ENCODE measurements at places on chromosomes 7 and 10.
A peak's percentile ranks its signal among the peaks of the same experiment; 100 is the strongest.

DNA sequence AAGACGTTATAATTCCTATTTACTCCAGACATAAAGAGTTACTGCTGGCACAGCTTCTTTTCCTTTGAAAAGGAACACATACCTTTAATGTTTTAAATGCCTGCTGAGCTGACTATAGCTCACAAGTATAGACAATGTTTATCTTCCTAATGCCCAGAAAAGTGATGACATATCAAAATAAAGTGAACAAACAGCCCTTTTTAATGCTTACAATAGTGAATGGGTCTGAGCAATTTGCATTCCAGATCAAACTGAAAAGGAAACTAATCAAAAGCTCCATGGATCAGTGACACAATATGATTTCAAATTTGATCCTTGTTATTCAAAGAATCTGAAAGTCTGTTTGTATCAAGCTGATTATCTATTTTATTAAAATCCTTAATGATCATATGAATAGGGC is 233.6 kb upstream of the SEMA3E start:
- DNase-seq: no peak

DNA sequence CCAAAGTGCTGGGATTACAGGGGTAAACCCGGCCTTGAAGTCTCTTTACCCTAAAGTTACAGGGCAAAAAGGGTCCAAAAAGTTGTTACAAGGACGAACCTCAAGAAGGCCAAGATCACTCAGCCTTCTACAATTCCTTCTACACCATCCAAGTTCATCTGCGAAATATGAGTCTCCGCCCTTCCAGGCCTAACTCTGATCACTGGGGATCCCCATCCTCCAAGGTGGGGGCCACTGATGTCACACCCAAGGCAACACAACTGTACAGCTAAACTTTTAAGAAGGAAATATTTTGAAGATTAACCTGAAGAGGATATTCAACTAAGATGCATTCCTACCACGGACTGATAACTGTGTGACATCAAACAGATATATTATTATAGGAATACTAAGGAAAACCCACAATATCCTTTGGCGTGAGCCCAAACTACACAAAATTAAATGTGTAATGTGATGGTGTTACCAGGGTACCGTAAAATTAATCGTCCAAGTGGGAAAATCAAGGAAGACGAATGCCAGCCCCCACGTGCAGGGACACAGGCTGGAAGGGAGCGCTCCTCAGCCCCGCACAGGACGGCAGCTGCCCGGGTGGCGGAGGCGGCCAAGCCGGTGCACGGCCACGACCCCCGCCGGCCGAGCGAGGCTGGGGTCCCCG is 1.0 kb downstream of the PAXIP1 start:
- DNase-seq: no peak

DNA sequence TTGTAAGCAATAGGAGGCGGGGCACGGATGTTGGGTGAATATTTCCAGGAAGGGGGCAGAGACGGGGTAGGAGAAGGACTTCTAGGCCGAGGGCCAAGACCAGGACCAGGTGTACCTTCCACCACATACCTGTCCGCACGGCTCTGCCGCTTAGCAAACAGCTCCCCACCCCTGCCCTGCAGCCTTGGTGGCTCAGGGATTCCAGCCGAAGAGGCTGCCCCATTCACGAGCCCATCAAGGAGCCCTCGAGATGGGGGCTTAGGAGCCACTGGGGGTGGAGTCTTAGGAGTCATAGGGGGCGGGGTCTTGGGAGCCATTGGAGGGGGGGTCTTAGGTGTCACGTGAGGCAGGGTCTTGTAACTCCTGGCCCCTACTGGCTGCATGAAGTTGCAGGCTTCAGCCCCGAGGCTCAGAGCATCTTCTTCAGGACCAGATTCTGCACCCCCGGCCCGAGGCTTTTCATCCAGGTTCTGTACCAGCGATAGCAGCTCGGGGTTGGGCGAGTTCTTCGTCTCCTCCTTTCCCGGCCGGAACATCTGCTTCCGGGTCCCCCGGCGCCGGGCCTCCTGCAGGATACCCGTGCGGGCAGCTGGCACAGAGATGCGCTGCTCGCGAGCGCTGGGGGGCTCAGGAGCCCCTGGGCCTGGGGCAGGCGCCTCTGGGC is 6.1 kb upstream of the MYOZ1 start:
- no peak for DNase-seq

DNA sequence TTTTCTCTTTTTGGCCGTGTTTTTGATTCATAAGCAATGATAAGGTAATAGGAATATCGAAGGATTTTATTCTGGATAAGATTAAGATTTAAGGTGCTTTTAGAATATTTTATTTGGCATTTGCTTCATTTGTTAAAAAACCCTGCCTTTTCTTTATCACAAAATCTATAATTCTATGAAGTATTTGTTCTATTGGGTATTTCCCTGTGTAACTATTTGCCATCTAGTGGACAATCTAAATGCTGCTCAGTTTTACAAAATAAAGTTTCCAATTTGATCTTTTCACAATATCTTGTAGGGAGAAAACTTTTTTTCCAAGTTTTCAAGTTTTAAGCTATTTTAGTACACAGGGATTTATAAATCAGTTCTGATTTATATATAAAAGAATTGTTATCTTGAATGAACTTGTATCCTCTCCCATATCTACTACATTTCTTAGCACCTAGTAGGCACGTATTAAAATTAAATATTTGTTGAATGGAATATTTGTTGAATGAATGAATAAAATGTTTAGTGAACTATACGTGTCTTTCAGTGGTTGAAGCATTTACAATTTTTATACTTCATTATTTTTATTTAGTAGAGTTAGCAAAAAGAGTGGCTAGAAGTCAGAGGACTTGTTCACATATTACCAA is 26.5 kb downstream of the ANKRD7 start:
- DNase-seq: no peak

DNA sequence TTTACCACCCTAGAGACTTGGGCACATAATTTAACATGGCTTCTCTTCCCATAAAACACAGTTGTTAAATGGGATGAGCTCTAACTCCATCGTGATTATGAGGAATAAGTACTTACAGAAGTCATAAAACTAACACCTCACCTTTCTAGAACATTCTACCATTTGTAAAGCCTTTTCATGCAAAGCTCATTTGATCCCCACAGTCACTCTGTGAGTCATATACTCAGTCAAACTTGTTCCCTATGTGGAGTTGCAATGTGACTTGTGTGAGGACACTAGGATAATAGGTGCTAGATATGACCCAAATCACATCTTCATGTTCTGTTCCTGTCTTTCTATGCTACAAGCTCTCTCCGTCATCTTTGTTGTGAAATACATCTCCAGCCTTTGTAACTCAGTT is 371.7 kb downstream of the WDR11 start:
- DNase-seq: no peak

DNA sequence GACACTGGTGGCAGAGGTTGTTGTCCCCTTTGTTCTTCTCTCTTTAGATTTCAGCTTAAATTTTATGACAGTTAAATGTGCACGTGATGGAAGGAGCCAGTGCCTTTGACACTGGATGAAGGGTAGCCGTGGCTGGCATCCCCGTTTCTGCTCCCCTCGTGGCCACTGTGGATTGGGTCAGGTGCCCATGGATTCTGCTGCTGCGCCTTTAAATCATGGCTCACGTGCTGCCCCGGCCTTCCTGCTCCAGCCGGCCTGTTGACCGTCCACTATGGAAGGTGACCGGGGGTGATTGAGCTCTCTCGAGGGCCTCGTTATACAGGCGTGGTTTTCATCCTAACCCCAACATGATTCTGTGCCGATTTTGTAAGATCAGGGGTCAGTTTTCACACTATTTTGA is 34.5 kb downstream of the WDR37 start:
- DNase-seq: no peak

DNA sequence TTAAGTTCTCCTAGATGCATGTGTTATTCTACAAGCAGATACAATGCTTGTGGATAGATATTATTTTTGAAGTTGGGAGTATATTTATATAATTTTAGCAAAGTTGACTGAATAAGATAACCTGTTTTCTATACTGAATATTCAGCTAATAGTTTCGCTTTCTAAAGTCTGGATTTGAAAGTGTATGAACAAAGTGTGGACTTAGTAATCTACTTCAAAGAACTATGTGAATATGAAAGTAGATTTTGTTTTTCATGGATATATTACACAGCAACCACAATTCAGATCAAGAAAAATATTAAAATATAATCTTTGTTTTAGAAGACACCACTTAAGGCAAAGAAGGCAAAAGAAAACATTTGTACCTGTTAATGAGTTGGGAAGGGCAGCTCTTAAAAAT is 78.8 kb downstream of the ZEB1 start:
- DNase-seq: no peak

DNA sequence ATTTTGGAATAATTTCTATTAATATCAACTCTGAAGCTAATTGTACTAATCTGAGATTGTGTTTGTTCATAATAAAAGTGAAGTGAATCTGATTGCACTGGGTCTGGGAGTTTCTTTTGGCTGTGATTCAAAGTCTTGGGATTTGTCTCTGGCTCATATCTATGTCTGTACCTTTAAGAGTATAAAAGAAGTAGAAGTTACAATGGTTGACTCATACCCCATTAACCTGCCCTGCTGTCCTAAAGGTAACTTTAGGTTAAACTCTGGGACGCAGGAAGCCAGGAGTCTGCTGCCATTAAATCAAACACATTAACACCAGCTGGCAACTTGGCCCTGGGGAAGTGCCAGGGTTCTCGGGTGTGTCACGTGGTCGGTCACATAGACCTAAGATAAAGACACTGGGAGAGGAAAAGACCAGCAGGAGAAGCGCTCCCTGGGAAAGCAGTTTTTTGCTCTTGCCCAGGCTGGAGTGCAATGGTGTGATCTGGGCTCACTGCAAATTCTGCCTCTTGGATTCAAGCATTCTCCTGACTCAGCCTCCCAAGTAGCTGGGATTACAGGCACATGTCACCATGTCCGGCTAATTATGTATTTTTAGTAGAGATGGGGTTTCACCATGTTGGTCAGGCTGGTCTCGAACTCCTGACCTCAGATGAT is 17.8 kb downstream of the SCD start:
- peak; percentile 47 for DNase-seq

GRCh38 chr10:126731610-126731990 is 61.1 kb upstream of the C10orf90 start:
- DNase-seq: peak; percentile 17

DNA sequence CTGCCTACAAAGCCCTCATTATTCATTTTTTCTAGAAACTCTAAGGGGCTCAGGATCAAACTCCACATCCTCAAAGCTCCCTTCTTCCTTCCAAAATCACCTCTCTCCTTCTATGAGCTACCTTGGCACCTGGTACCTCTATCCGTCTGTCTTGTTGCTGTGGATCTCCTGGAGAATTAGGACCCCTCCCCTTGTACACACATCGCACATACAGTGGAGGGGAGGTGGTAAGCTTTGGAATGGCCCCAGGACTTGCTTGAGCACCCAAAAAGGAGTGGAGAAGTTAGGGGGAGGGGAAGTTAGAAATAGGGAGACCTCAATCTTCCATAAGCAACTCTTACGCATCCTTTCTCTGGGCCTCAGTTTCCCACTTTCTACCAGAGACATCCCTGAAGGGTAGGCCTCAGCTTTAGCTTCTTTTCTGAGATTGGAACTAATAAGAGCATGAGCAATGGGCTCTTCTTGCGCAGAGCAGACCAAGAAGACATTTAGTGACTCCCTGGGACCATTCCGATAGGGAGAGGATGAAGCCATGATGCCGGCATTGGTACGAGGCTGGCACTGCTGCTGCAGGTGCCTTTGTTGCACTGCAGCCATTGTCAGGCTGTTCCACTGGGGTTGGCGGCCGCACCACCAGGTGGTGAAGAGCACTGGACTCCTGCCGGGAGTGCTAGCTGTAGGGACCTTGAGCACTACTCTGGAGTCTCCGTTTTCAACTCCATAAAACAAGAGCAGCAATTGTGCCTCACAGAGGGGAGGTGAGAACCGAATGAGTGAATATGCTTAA is 4.5 kb downstream of the CYP26C1 start:
- DNase-seq: no peak
